Activated CD8-positive, alpha-beta memory T cell treated with anti-CD3 and anti-CD28 coated beads for 1 hour (primary cell): ENCODE measurements at places on chromosomes 11 and 22.

GRCh38 chr11:117039900-117040299 is 58.3 kb downstream of the SIK3 start:
- DNase-seq = no peak

GRCh38 chr22:37357446-37358075 is 69.7 kb downstream of the ELFN2 start:
- DNase-seq = no peak

GRCh38 chr22:44261164-44261860 is 51.4 kb downstream of the SHISAL1 start:
- DNase-seq = no peak

- no peak for DNase-seq
Measured at GRCh38 chr22:45757068-45757467, 85.4 kb downstream of the ATXN10 start.

- DNase-seq = no peak
Measured at GRCh38 chr22:27642104-27642800, 159.3 kb downstream of the MN1 start.

- no peak for DNase-seq
Measured at GRCh38 chr11:15095736-15096228, 18.9 kb upstream of the INSC start.

GRCh38 chr22:37275622-37276021 is 6.7 kb upstream of the CYTH4 start:
- DNase-seq = no peak

DNA sequence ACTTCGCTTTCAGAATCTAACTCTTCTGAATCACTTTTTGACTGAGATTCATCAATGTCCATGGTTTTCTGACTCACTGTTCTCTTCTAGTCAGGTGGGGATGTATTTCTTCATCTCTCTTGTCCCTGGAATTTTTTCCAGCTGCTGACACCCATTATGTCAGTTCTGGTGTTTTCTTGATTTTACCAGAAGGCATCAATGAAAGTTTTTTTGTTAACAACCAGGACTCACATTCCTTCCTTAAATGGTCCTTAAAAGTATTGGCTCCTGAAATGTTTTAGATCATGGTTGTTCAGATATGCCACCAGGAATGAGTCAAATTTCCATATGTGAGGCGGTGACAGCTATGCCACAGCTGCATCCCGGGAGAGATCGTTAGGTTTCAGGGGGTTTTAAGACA is 12.9 kb downstream of the MICAL2 start:
- DNase-seq = no peak

GRCh38 chr11:123479048-123479837 is 49.2 kb downstream of the GRAMD1B start:
- DNase-seq = no peak

- no peak for DNase-seq
Measured at GRCh38 chr11:616320-617198, 809 bp upstream of the IRF7 start.

DNA sequence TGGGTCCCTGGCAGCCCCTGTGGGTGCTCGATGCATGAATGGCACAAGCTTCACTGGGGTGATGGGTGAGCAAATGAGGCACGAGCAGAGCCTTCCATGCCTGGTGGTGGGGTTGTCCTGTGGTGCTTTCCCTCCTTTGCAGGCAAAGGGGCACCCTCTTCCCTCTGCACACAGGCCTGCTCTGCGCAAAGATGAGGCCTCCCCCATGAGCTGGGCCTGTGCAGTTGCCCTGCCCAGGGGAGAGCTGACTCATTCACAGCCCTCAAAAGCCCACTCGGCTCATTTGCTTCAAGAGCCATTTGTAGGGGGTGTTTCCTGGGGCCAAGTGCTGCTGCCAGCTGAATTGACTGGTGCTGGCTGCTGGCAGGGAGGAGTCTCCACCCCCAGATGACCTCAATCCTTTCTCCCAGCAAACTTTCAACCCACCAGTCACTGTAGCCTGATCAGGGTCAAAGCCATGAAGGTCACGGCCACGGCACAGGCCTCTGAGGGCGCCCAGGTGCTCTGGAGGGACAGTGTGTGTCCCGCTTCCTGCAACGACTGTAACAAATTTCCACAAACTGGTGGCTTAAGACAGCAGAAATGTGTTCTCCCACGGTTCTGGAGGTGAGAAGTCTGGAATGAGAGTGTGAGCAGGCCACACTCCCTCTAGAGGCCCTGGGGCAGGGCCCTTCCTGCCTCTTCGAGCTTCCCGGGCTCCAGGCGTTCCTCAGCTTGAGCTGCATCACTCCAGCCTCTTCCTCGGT is 48.8 kb upstream of the ANO1 start:
- DNase-seq = no peak

GRCh38 chr11:35313066-35313759 is 106.1 kb downstream of the SLC1A2 start:
- no peak for DNase-seq

GRCh38 chr11:19697721-19698121 is 14.9 kb upstream of the NAV2 start:
- DNase-seq = no peak

- DNase-seq = no peak
Measured at GRCh38 chr11:48043111-48043990, 63.0 kb downstream of the PTPRJ start.

GRCh38 chr11:117090111-117090706 is 8.0 kb downstream of the SIK3 start:
- no peak for DNase-seq

GRCh38 chr11:11543656-11544055 is 78.1 kb downstream of the GALNT18 start:
- DNase-seq = no peak

DNA sequence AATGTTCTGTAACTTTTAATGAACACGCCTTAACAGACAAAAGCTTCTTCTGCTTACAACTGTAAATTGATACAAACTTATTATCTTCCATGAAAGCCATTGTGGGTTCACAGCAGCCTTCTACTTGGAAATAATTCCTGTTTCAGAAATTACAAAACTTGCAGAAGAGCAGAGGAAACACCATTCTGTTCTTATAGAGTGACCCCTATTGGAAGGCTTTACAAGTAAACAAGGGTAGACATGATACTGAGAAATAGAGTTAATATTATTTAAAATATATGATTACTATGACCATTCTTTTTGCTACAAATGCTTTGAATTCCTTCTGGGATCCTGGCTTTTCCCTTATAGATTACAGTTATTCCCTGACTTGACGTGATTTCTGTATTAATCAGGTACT is 32.4 kb upstream of the KCNA4 start:
- DNase-seq = no peak

- DNase-seq = no peak
Measured at GRCh38 chr22:30284172-30284571, 5.1 kb downstream of the CASTOR1 start.

GRCh38 chr11:459511-460220 is 9.6 kb downstream of the PTDSS2 start:
- no peak for DNase-seq

DNA sequence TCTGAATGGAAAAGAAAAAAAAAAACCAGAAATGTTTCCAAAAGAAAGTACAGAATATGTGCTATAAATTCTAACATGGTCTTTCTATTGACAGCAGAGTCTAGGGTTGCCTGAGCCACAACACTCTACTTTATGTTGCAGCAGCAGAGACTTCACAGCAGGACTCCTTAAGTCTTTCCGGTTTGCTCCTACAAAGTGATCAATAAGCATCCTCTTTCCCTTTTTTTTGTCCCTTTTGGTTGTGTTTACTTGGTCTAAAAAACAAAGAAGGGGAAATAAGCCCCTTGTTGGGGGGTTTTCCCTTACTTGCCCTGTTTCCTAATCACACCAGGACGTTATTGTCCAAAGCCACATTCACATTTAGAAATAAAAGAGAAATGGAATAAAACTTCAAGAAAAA is 163.1 kb upstream of the MPPED2 start:
- no peak for DNase-seq

DNA sequence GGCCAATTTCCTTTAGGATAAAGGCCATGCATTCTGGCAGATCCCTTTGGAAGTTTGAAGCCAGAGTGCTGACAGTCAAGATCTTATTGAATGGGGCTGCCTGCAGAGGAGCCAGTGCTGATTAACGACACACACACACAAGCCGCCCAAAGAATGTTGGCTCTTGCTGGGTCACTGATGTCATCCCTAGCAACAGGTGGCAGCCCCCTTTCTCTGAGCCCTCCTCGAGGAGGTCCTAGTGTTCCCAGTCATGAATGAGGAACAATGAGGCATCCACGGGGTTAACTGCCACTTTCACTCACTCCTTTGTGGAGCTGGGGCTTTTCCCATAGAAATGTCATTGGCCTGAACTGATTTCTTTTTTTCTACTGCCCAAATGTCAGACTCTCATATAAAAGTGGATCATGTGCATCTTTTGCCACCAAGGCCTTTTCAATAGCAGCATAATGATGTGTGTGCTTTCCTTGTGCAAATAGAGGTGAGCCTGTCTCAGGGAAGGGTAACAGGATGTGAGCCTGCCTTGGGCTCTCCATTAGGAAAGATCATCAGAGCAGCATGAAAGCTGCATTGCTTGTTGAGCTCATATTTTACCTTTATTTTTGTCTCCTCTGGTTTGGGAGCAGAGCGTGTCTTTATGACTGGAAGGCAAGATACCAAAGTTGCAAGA is 301.8 kb upstream of the MTNR1B start:
- DNase-seq = no peak

GRCh38 chr11:70409437-70409836 is 11.1 kb downstream of the CTTN start:
- no peak for DNase-seq

- no peak for DNase-seq
Measured at GRCh38 chr11:22903782-22904181, 43.5 kb upstream of the CCDC179 start.

GRCh38 chr22:35409783-35410662 is 10.1 kb downstream of the MCM5 start:
- no peak for DNase-seq

DNA sequence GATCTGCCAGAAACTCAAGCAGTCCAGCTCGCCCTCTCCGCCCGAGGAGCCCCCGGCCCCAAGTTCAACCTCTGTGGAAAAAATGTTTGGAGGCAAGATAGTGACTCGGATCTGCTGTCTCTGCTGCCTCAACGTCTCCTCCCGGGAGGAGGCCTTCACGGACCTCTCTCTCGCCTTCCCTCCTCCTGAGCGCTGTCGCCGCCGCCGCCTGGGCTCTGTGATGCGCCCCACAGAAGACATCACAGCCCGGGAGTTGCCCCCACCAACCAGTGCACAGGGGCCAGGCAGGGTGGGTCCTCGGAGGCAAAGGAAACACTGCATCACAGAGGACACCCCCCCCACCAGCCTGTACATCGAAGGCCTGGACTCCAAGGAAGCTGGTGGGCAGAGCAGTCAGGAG is 20.8 kb downstream of the USP35 start:
- no peak for DNase-seq
